ENCODE measurements at places on chromosomes 1 and 21.

DNA sequence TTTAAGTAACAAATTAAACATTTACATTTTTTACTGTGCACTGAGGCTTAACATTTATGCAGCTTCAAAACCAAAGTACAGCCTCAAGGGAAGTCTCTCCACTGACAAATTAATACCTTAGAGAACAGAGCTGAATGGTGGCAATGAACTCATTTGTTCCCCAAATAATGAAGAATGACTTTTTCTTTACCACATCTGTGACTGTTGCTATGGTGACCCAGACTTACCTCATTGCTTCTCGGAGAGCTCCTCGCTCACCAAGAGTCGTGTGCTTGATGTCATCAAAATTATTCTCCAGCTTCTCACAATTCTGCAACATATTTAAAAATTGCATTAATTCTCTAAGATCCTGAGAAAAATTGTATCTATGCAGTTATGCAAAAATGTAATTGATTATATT, 92.9 kb downstream of the DPYD start:
- no peak for DNase-seq

DNA sequence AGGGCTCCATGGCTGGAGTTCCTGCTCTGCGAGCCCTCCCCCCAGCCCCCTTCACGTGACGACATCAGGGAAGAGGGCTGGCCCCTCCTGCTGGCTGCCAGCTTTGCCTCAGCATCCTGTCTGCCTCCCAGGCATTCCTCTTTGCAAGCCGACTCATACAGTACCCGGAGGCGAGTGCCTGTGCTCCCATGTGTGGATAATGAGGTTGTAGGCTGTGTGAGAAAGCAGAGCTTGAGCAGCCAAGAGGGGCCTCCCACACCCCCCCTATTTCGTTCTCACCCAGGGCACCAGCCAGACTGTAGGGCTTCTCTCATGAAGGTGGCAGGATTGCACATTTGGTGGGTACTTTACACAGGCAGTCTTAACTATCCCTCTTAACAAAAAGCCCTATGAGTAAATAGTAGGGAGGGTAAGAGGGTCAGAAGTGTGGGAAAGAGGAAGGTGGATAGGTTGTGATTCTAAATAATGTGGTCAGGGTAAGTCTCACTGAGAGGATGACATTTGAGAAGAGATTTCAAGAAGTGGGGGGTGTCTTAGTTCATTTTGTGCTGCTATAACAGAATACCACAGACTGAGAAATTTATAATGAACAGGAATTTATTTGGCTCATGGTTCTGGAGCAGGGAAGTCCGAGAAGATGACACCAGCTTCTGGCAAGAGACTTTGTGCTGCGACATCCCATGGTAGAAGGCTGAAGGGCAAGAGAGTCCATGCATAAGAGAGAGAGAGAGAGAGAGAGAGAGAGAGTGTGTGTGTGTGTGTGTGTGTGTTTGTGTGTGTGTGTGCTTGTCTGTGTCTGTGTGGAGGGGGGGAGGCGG, 113.5 kb downstream of the OMA1 start:
- DNase-seq = no peak

- DNase-seq = no peak
These were observed 54.4 kb upstream of the SYT6 start for GRCh38 chr1:114208106-114208505.

DNA sequence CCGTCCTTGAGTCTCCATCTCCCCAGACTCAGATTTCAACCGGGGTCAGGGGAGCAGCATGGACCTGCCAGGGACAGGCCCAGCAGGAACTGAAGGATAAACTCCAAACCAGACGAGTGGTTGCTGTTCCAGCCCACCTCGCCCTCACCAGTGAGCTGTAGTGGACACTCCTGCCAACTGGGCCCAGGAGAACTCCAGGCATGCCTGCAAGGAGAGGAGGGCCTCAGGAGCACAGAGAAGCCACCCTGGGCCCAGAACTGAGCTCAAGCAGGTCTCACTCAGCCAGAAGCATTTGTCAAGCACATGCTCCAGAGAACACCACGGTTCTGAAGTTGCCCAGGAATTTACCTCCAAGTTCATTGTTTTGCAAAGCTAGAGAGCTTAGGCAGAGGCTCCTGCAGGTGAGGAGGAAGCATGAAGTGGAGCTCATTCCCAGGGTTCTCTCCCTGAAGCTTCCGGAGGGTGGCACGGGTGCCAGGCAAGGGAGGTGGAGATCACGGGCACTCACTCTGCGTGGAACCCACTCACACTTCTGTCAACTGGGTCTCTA, 61.0 kb downstream of the MATN1 start:
- DNase-seq = no peak

- DNase-seq = no peak
These were observed 1.6 kb downstream of the KRTAP10-2 start for GRCh38 chr21:44549525-44550211.

- peak; percentile 60 for DNase-seq
These were observed 60.5 kb downstream of the ERI3 start for GRCh38 chr1:44294588-44295007.

DNA sequence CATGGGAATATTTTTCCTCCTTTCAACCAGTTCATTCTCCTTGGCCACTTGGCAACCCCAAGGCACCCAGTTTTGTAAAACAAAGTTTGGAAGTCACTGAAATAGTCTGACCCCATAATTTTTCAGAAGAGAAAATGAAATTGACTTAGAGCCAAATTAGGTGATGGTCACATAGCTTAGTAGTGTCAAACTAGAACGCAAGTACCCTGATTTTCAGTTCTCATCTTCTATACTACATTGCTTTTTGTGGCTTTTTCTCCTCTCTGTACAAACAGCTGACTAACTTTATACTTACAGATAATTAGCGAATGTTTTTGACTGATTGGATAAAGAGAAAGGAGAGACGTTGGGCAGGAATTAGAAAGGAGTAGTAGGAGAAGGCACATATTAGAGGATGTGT, 33.1 kb downstream of the IARS2 start:
- DNase-seq = no peak

- no peak for DNase-seq
These were observed 65.8 kb upstream of the ABCG1 start for GRCh38 chr21:42153046-42153686.

GRCh38 chr1:222663431-222663934, 45.6 kb downstream of the MIA3 start:
- DNase-seq = no peak

DNA sequence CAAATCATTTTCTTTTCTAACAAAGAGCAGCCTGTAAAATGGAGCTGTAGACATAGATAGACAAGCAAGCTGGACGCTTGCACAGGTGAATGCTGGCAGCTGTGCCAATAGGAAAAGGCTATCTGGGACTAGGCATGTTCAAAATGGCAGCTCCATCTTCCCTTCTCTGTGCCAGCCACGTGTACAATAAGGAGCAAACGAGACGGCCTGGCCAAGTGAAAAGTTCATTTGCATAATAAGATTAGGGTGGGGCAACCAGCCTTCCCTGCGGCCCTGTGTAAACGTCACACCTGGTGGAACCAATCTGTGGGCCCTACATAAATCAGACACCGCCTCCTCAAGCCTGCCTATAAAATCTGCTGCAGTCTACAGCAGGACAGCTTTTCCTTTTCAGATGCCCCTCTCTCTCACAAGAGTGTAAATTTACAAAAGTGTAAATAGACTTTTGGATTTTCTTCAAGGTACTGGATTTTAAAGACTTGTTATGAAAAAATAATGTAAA, 16.6 kb upstream of the EDEM3 start:
- no peak for DNase-seq

DNA sequence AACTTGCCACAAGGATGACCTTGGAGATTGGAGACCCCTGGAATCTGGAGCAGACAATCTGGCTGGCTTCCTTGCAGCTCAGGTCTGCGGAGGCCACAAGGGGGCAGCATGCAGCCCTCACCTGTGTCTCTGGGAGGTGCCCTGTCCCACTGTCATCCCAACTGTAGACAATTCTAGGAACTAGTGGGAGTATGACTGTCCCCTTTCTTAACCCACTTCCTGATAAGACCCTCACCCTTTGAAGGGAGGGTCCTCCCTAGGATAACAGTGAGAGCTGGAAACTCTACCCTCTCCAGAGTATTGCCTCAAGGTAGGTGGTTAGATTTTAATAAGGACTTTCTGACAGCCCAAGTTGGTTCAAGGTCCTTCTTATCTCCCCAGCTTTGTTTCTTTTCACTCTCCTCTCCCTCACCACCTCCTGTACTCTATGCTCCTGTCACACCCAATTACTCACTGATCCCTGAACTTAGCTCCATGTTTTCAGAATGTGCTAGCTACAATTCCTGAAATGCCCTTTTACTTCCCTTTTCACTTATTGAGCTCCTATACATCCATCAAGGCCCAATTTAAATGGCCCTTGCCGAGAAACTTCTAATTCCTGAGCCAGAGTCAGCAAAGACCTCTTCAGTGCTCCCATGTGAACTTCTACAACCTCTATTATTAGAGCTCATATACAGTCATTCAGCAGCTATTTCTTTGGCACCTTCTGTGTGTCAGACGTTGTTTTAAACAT, 9.2 kb upstream of the KCNQ4 start:
- DNase-seq = no peak

DNA sequence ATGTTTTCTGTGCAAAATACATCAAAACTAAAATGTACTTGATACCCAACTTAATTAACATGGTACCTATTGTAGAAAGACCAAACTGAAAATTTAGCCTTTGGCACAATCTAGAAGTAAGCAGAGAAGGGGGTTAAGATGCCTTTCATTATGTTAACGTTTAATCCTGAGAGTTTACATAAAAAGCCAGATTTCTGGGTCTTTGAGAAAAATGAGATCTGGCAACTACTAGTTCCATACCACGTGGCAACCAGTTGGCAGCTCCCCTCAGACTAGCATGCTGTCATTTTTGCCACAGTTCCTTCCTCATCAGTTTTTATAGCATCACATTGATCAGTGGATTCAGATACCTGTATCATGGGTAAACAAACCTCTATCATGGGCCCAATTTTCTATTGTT, 1.5 kb downstream of the RO60 start:
- DNase-seq = no peak

DNA sequence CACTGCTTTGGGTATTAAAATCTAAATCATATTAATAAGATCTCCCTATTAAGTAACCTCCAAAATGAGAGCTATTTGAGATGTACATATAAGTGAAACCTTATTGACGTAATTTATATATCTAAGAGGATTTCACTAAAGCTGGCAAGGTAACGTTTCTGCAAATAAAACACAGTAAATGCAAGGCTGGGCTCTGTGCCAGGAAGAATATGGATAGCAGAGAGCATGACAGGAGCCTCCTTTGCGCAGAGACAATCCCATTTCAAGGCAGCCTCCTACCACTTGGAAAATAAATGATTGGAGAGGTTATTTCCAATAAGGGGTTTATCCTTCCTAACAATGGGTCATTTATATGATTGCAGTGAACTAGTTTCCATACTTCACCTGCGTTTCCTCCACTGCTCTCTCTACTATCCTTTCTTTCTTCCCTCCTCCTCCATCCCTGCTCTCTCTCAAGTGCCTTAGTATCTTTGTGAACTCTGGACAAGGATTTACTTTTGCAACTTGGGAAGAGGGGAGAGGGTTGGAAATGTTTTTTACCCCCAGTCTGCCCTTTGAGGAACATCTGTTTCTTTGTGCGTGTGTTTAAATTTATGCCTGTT, 3.0 kb upstream of the NFIA start:
- DNase-seq = no peak

DNA sequence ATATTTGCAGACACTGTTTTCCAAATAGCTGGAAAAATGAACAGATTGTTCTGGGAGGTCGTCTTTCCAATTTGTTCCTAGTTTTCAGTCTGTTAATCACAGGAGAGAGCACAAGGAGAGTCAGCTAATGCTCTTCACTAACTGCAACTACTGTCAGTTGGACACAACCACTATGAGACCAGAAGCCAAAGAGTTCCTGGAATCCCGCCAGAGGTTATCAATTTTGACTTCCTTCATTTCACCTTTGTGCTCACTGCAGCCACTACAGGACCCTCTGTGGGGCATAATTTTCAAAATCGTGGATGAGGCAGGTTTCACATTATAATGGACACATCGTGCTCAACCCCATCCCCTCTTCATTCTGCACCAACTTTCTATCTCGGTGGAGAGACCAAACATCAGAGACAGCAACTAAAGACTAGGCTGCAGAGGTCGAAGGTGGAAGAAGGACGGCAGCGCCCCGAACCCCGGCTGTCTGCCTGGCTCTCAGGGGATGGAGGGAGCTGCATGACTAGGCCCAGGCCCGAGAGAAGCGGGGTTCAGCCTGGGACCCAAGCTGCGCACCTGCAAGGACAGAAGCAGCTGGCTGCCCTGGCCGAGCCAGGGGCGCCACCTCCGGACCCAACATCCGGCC, 602 bp downstream of the KIAA0319L start:
- DNase-seq = no peak

GRCh38 chr1:7222695-7223015, 437.4 kb downstream of the CAMTA1 start:
- DNase-seq = no peak

- DNase-seq = no peak
These were observed 21.7 kb upstream of the TUT4 start for GRCh38 chr1:52574594-52574993.

DNA sequence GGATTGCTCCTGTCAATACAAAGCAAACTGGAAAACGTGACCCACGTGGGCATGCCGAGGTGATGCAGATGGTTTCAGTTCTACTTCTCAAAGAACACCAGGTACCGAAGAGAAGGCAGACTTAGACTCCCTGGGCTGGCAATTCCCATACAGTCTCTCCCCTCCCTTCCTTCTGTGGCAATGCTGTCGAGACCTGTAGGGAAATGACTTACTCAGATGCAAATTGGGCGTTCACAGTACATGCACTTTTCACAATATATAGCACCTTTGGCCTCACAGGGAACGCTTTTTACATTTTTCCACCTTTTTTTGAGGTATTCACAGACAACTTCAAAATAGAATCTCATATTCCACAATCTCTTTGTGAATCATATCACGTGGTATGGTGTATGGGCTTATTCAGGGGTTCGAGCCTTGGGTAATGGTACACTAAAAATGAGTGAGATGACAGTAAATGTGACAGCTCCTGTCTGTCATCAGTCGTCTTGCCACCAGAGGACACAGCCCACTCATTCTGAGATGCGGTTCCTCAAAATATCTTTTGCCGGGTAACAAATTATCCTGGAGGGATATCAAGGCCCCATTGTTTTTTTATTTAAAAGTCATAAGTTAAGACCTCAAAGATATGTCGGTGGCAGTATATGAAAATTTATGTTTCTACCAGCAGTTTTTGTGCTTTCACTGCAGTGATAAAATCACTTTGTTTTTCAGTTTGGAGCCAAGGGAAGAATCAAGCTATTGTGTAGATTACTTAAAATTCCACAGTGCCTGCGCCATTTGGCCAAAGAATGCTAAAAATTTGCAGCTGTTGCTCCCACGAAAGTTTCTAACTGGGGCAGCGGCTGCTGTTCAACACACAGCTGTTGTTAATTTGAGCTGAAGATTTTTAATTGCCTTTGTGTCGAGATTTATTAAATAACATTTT, 168.4 kb downstream of the ZZZ3 start:
- no peak for DNase-seq

DNA sequence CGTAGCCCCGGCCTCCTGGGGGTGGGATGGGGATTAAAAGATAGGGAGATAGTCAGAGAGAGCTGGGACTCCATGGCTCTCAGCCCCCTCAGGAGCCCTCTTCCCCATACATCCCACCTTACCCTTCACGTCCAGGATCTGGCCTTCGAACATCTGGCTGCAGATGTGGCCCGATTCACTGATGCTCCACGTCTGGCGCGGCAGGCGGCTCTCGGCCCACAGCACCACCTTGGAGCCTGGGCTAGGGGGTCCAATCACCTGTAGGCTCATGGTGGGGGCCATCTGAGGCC, 4.2 kb downstream of the CD52 start:
- no peak for DNase-seq

GRCh38 chr1:3450983-3451382, 3.5 kb upstream of the ARHGEF16 start:
- DNase-seq = no peak

All from GOT3 (cell line).